ENCODE measurements at places on chromosomes 16 and 17.
A peak's percentile ranks its signal among the peaks of the same experiment; 100 is the strongest.

GRCh38 chr17:33017366-33017765, 25.7 kb downstream of the SPACA3 start:
- DNase-seq, result no peak

- DNase-seq, result no peak
Observed at GRCh38 chr17:63961355-63962212, 11.1 kb downstream of the SCN4A start.

GRCh38 chr17:63282455-63282854, 163.7 kb downstream of the CYB561 start:
- DNase-seq, result no peak

GRCh38 chr17:65446838-65447526, 114.5 kb downstream of the AXIN2 start:
- DNase-seq, result no peak

DNA sequence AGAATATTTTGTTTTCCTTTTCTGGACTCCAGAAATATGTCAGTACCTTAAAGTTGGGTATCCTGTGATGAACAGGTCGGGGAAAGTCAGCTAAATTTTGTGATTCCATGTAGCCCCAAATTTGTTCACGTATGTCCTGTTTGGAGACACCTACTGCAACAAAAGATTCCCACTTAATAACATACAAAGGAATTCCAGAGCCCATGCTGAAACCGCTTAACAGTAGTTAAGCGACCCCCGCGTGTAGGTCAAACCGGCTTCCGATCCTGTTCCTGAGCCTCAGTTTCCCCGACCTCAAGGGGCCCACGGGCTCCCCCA, 477 bp downstream of the MTHFSD start:
- no peak for DNase-seq

DNA sequence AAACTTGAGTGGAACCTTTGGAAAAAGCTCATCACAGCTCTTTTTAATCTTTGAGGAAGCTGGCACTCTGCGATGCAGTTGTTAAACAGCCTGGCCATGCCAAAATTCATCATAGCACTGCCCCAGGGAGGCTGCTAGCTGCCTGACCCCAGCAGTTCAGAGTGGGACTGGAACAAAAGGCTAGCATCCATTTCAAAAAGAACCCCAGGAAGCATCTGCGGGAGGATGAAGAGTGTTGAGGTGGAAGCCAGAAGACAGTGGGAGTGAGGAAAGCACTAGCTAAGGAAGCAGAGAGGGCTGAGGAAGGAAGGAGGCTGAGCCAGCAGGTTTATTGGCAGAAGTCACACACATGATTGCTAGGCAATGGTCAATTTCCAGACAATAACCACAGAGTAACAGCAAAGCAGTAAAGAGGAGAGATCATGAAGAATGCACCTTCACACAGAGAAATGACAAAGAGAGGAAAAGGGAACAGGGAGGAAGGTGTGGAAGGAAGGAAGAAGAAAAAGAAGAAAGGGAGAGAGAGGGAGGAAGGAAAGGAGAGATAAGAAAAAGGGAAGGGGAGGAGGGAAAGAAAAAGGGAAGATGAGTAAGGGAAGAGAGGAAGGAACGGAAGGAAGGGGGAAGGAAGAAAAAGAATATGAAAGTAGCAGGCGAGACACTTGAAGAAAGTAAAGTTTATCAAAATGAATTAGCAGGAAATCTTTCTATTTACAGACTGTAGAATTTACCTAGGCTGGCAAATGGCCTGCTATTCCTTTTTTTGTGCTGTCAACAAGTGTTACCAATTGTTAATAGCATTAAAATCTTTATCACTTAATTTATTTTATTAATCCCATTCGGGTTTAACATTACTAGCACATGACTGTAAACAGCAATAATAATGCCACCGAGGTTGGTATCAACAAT, 270.0 kb upstream of the PSMD7 start:
- no peak for DNase-seq

- no peak for DNase-seq
Observed at GRCh38 chr16:68362262-68362913, 51.6 kb downstream of the PRMT7 start.

- DNase-seq, result peak; percentile 25
Observed at GRCh38 chr16:24253192-24253591, 2.9 kb upstream of the CACNG3 start.

Measured in right kidney (tissue), 9 donors.